ENCODE measurements at places on chromosomes 12 and 14.

DNA sequence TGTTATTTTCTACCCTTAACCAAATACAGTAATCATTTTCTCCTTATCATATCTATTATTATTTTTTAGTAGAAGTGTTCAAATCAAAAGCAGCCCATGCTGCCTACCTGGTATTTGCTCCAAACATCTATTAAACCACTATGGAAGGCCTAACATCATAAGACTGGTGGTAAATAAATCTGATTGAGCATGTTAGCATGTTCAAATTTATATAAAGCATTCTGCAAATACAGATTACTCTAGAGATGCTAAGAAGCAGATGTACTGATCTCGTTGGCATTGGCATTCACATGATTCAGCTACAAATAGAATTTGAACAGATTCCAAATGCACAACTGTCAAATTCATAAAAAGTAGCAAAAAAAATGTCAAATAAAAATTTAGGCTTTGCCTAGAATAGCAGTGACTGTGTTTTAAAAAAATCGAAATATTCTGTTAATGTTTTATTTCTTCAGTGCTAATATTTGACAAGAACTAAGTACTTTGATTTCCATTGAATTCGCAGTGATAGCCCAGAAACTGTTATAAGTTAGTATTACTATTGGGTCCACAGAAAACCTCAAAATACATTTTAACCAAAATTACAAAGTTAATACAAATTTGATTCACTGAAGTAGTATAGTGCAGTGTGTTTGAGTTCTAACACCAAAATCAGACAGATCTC, 9.4 kb upstream of the OSBPL8 start:
- DNase-seq = no peak

- no peak for DNase-seq
Observed at GRCh38 chr14:30385925-30386324, 173.0 kb upstream of the G2E3 start.

GRCh38 chr12:108854451-108855283, 2.7 kb downstream of the SSH1 start:
- DNase-seq = no peak

GRCh38 chr12:102462386-102462785, 18.0 kb downstream of the IGF1 start:
- no peak for DNase-seq

DNA sequence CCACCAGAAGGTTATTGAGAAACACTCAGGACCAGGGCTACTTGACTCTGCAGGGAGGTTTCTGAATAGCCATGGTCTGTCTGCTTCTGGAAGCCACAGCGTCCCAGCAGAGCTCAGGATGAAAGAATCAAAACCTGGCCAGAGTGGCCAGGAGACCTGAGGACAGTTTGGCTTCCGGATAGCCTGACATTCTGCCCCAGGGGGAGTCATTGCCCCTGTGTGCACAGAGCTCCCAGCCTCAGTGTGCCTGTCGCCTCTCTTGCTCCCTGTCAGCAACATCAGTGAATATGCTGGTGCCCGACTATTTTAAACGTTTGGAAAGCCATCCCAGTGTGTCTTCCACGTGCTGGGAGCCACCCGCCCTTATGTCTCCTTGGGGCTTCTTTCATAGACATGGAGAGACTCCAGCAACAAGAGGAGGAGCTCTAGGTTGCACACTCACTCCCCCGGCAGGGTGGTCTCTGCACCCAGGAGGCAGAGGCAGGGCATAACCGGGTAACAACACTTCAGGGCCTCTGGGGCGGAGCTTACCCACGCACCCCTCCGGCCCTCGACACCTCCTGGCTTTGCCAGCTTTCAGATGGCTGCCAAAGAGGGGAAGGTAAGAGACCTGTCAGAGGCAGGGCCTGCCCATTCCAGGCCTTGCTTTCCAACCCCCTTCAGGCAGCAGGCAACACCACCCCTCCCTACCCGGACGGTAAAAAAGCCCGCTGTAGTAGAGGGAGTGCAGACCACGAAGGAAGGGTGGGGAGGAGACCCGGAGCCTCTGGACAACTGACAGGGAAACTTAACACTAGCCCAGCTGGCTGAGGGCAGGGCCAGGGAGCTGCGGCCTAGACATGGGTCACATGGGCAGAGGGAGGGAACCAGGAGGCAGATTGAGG, 19.0 kb upstream of the SLC6A12 start:
- no peak for DNase-seq

- no peak for DNase-seq
Observed at GRCh38 chr14:51022769-51023168, 72.1 kb downstream of the TRIM9 start.

- no peak for DNase-seq
Observed at GRCh38 chr12:2228535-2228934, 175.7 kb downstream of the CACNA1C start.

DNA sequence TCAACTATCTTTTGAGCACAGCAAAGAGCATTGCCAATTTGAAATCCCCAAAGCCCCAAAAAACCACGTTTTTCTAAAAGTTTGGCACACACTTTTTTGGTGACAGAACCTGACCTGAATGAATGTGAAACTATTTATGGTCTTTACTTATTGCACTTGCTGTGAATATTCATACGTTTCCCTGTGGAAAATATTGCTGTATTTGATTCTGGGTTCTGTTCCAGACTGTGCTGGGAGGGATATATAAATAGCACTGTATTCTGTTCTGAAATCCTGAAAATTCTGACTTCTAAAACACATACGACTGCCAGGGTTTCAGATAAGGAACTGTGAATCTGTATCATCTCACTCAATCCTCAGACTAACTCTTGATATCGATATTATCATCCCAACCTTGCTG, 35.1 kb downstream of the NR1H4 start:
- no peak for DNase-seq

- no peak for DNase-seq
Observed at GRCh38 chr12:58310368-58310767, 369.0 kb downstream of the ATP23 start.

DNA sequence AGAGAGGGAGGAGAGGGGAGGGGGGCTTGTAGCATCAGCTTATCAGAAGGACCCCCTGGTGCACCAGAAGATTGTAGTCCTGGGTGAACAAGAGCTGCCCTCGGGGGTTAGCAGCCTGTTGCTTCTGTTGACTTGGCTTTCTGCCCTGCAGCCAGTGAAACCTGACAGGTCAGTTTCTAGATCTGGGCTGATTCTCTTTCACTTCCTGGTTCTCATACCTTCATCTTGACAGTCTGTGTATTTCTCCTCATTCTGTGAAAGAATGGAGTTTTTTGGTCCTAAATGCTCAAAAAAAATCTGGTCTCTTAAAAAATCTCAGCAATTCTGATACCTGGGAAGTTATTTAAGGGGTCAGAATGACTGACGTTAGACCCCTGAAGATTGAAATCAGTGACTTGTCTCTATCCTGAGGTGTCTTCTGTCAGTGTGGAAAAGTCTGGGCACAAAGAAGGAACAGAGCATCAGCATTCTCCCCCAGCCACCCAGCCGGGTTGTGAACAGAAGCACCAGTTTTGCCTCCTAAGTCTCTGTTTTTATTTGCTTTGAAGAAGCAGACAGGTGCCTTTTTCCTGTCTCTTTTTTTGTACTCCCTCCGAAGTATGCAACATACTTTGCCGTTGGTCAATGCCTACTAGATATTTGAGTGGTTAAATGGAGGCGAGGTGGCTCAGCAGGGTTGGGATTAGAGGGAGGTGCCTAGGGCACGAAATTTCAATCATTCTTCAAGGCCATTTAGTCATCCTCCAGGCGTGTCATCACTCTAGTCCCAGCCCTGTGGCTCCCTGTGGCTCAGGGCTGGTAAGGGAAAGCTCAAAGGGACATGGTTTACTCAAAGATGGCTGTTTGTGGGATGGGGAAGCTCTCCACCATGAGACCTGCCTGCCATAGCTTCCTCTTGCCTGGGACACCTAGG, 24.0 kb downstream of the TTC9 start:
- no peak for DNase-seq

- DNase-seq = no peak
Observed at GRCh38 chr14:51533872-51534553, 117.7 kb upstream of the FRMD6 start.

DNA sequence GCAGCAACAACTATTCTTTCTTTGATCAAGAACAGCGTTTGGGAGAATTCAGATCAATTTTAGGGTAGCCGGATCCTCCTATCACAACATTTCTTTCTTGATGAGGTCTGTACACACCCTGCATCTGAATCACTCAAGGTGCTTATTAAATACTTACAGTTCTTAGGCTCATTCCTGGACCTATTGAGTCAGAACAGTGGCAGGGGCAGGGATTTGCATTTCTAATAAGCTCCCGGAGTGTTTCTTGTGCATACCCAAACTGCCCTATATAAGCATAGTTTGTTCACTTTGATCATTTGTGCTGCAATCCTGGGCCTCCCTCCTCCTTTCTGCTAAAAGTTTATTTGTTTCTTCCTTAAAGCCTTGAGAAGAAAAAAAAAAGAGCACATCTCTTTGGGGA, 80.5 kb upstream of the RPH3A start:
- no peak for DNase-seq

GRCh38 chr14:57870686-57871457, 5.0 kb upstream of the SLC35F4 start:
- no peak for DNase-seq

DNA sequence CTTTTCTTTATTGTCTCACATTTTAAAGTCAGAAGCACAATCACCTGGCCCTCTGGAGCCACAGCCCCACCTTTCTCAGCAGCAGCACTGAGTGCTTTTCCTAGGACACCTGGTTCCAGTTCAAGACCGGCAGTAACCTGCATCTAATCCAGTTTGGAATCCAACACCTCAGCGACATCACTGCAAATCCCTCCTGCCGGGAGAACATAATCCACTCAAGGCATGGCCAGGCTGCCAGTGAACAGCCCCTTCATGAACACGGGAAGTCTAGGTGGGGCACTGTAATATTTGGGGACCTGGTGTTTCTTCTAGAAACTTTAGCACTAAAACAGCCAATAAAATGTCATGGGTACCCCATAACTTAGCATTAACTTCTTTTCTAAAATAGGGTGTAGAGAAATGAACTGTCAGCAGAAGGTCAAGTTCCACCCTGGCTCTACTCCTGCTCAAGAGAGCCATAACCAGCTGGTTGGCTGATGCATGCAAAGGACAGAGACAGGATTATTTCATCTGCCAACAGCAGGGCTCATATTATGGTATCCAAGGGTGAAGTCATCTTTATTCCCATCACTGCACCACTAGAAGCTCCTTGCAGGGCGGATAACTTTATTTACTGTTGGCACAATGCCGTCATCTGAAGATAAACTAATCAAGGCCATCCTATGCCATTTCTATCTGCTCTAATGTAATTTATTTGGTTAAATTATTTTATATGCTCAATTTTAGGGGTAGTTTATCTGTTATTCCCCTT, 76.7 kb downstream of the TTC7B start:
- DNase-seq = no peak

GRCh38 chr12:116210131-116210530, 67.4 kb downstream of the MED13L start:
- no peak for DNase-seq

DNA sequence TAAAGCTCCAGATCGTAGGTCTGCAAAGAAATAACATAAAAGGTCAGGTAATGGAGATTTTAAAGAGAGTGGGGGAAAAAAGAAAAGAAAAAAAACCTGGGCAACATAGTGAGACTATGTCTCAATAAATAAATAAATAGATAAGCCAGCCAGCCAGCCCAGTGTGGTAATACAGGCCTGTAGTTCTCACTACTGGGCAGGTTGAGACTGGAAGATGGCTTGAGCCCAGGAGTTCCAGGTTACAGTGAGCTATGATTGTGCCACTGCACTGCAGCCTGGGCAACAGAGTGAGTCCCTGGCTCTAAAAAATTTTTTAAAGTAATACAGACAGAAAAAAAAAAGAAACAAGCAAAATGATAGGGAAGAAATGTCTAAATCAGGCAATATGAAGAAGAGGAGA, 43.2 kb upstream of the BBS10 start:
- DNase-seq = no peak

- DNase-seq = no peak
Observed at GRCh38 chr12:112777387-112778310, 13.9 kb upstream of the RPH3A start.

GRCh38 chr12:130947028-130947613, 6.6 kb upstream of the ADGRD1 start:
- no peak for DNase-seq

DNA sequence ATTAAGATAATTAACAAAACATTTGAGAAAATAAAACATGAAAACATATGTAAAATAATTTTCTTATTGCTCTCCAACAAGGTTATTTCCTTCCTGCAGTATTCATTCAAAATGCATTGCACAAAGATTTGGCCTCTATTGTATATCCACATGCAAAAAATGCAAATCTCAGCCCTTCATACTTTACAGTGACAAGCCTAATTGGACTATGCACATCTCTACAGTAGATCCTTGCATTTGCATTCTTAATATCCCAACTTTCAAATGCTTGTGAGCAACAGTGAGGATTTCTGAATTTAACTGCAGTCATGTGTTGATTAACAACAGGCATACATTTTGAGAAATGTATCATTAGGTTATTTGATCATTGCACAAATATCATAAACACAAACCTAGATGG, 333.7 kb downstream of the PAWR start:
- no peak for DNase-seq

GRCh38 chr12:14111230-14111865, 129.9 kb upstream of the GRIN2B start:
- no peak for DNase-seq

DNA sequence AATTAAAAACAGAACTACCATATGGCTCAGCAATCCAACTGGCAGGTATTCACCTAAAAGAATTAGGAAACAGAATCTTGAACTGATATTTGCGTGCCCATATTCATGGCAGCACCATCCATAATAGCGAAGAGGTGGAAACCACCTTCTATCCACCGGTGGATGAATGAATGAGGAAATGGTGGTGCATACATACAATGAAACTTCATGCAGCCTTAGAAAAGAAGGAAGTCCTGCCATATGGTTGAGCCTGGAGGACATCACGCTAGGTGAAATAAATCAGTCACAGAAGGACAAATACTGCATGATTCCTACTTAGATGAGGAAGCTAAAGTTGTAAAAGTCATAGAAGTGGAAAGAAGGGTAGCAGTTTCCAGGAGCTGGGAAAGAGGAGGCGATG, 6.6 kb downstream of the TCL1A start:
- DNase-seq = no peak

DNA sequence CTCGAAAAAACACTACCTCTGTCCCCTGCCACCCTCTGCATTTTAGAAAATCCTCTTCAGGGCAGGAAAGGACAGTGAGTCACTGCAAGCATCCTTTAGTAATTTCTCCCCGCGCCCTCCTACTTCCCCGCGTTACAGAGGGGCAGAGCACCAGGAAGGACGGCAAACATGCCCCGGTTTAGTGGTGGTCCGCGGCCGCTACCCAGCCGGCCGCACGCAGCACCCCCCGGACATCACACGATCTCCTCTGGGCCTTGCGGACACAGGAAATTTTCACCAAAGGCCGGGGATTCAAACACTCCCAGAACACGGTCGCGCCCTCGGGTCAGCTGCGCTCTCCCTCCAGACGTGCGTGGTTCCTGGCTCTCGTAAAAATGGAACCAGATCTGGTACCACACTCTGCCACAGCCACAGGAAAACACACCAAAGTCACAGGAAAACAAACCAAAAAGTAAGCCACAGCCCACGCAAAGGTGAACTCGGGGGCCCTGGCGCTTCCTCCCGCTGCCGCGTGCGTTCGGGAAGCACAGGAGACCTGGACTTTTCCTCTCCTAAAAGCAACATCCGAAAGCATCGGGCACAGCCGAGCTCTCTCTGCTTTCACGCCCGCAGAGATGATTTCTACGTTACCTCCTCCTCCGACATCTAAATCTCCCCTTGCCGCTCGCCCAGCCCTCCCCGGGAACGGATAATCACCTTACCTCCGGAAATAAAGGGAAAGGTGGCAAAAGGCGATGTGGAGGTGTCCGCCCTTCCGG, 839 bp downstream of the SLC38A1 start:
- peak; percentile 69 for DNase-seq

GRCh38 chr14:104770851-104771272, 17.9 kb downstream of the SIVA1 start:
- DNase-seq = no peak

Measured in left forelimb (tissue), 1 donor.